ENCODE measurements at places on chromosomes 3 and 15.

DNA sequence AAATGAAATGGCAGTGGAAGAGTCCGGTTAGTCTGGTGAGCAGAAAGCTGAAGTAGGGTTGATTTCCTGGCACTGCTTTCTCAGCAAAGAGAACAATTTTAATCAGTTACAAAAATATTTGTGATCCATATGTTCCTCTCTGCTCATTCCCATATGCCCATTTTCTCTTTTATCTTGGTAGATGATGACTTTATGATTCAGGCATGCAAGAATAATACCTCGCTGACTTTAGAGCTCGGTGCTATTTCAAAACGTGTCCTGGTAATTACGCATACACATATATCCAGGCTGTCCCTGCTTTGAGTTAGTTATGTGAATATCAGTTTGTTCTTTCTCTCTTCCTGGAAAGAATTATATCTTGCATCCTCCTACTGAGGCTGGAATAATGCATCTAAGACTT is 38.5 kb downstream of the ARPP21 start:
- DNase-seq: no peak

DNA sequence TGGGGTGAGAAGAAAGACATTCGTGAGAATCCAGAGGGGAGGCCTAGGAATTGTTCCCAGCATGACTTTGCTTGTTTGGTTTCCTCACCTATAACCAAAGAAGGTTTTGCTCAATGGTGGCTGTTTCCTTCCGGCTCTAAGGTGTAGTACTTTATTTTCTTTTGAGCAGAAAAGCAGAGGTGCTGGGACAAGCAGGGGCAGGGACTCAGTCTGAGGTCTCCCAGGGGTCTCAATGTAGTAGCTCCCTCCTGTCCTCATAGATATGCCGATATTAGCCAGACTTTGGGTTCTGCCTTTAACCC is 41.6 kb downstream of the ZBTB38 start:
- no peak for DNase-seq

- peak; percentile 61 for DNase-seq
These were observed 27.7 kb downstream of the TRAK1 start for GRCh38 chr3:42118762-42119361.

DNA sequence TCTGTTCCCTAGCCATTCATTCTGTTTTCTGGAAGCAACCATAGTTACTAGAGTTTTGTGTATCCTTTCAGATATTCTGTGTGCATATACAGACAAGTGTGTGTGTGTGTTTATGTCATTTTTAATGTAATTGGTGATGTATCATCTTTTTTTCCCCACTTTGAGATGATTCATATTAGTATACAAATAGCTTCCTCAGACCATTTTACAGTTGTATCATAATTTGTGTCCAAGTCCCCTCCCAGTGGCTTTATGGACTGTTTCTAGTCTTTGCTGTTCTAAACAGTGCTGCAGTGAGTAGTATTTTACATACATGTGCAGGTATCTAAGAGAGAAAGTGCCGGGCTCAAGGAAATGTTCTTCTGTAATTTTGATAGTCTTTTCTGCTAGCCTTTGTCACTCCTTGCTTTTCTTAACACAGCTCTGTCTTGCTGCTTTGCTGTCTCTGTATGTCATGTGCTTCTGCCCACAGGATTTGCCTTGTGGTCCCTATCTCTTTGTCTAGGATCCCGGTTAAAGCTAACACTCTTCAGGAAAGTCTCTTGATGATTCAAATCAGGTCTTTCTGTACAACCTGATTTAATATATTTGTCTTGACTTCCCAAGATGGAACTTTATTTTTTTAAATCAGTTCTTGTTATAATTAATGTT is 31.5 kb upstream of the FBXL22 start:
- DNase-seq: no peak

DNA sequence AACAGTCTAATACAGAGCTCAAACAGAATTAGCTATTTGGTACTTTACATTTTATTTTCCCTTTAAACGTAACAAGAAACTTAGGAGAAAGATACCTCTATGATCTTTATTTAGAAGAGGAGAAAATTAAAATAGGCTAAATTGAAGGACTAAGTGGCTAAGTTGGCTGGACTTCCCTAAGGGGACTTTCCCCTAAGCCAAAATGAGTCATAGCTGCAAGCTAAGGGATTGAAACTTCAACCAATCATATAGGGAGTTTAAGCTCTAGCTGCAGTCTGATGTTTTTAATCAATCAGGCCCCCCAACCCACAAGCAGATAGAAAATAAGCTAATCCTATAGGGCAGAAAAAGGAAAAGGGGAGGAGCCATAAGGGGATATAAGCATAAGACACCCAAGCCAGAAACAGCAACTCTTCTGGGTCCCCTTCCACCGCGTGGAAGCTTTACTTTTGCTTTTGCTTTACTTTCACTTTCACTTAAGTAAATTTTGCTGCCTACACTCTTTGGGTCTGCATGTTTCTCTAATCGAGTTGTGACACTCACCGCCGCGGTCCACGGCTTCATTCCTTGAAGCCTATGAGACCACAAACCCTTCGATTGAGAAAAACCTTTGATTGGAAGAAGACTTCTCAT is 1108.5 kb upstream of the EPHA6 start:
- DNase-seq: no peak

DNA sequence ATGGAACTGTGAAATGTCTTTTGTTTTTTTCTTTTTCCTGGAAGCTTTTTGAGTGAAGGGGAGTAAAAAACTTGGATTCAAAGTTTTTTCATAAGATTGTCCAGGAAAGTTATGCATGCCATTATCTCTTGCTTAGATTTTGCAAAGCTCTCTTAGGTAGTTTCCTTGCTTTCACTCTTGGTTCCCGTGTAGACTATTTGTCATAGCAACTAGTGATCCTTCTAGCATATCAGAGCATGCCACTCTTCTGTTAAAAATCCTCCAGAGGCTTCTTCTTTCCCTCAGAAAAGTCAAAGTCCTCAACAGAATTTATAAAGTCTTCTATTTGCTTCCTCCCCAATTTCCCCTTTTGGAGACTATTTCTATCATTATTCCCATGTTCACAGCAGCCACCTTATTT is 21.1 kb downstream of the GTF2E1 start:
- no peak for DNase-seq

DNA sequence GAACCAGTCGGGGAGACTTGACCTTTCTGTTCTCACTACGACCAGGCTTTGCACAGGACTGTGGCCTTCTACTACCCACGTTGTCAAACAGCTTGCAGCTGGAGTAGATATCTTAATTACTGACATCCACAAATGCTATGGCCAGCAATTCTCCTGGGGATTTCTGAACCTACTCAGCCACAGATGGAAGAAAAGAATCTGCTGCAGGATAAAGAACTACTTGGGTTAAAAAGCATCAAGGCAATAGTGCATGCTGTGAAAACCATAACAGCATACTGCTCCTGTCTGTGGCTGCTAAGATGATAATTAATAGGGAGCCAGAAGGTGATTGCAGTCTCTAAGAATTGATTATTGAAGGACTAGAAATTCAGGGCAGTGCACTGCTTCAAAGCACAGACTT is 859.2 kb upstream of the SEMA6D start:
- DNase-seq: peak; percentile 46

DNA sequence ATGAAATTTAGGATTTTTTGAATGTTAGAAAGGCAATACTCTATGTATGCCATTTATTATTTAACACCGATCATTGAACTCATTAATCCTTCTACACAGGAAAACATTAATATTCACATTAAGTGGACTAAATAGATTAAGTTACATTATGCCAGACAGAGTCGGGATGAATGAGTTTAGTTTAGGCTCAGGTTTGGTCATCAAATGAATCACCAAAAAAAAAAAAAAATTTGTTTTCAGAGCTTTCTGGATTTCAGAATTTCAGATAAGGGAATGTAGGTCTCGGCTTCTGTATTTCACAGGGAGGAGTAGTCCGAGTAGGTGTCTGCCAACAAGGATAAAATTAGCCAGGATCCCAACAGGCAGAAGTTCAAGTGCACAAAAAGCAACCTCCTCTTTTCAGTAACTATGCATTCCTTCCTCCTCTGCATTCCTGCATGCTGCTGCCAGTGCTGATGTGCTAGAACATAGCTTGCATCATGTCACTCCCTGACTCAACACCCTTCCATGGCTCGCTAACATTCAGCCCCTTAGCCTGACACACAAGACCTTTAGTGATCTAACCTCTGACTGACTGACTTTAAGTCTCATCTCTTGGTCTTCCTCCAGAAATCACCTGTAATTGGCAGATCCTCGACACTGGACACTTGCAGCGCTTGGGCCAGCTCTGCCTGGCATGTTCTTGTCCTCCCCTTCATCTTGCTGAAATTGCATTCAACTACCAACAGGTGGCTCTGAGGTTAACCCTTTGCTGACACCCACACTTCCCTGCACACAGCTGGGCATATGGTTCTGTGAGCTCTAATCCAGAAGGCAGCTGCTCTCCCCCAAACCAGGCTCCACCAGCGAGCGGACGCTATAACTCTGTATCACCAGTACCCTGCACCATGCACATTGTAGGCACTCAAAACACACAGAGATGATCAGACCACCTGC is 145.4 kb upstream of the PROK2 start:
- DNase-seq: no peak

DNA sequence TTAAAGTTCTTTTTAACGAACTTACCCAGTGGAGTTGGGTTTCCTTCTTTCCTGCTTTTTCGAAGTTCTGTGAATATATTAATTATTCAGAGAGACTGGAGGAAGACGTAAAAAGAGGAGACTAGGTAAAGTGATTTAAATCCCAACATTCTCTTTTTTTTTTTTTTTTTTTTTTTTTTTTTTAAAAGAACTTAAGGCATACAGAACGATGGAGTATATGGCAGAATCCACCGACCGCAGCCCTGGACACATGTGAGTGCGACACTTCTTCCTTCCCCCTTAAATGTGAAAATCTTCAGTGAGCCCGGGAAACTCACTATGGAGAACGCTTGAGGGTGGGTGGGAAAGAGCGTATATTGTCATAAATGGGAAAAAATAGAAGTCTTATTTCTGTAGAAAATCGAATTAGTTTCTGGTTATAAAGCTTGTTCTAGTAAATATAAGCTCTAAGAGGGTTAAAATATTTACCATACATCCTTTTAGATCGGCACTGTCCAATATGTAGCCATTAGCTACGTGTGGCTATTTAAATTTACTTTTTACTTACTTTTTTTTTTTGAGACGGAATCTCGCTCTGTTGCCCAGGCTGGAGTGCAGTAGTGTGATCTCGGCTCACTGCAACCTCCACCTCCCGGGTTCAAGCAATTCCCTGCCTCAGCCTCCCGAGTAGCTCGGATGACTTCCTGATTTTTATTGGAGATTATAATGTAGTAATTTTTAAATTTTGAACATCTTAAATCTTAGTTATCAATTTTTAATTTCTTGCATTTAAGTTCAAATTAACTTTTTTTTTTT is 892 bp downstream of the NMD3 start:
- peak; percentile 56 for DNase-seq

GRCh38 chr3:197877902-197878301 is 72.1 kb upstream of the RPL35A start:
- DNase-seq: no peak

- no peak for DNase-seq
These were observed 12.8 kb upstream of the ARRDC4 start for GRCh38 chr15:97947465-97948260.

- DNase-seq: no peak
These were observed 37.5 kb upstream of the MFGE8 start for GRCh38 chr15:88950600-88951160.

GRCh38 chr3:65425880-65426279 is 612.8 kb downstream of the MAGI1 start:
- no peak for DNase-seq

DNA sequence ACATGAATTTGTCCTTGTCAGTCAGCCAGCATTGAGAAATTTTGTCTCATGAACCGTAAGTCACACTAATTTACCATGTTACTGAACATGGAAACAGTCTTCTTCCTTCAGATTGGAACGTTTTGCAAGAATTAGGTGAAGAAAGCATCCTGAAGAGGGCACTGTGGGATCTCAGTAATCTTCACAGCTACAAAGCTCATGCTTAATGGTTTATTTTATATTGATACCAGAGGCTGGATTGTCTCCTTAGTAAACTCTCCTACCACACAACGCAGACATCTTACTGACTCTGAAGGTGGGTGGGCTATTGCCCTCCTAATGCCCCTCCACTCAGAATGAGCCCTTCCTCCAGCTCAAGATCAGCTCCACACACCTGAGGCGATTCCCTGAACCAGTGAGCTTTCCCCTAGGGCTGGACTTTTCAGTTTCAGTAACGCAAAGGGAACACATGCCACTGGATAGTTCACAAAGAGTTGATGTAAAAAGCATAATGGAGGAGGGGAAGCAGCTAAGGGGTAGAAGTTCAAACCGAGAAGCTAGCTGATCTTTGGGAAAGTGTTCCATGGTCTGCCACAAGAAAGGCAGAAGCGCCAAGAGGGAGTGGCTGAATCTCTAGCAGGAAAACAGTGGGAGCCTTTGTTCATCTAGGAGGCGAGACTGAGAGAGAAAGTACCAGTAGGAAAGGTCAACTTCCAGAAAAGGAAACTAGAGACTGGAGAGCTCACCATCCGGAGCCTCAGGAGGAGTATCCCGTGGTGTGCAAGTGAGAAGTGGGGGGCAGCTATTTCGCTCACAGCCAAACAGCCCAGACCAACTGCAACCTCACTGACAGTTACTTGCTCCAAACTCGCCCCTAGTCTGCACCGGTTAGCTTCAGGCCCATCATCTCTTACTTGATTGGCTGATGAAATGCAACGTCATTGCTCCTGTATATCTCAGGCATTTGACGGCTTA is at the start of gene SLC9C1:
SLC9C1 (minus strand) TSS at position 849 of the 954 bp plus-strand sequence. CDS start 7,425 bp downstream, outside the sequence.
- DNase-seq: peak; percentile 90

DNA sequence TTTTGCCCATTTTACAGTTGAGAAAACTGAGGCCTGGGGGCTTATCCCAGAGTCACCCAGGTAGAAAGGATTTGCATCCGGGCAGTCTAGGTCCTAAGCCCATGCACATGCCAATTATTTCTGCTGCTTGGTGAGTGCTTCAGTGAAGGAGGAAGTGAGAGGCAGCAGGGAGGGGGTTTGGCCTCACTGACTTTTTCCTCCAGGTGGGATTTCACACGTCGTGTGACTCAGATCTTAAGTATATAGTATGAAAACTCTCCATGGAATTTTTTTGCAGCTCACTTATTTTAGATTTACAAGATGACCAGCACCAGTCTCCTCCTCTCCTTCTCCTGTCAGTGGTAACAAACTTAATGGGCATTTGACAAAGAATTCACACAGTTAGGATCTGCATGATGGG is 4.6 kb downstream of the ITGA11 start:
- no peak for DNase-seq

- DNase-seq: no peak
These were observed 3.2 kb upstream of the RARRES1 start for GRCh38 chr3:158735296-158736033.

DNA sequence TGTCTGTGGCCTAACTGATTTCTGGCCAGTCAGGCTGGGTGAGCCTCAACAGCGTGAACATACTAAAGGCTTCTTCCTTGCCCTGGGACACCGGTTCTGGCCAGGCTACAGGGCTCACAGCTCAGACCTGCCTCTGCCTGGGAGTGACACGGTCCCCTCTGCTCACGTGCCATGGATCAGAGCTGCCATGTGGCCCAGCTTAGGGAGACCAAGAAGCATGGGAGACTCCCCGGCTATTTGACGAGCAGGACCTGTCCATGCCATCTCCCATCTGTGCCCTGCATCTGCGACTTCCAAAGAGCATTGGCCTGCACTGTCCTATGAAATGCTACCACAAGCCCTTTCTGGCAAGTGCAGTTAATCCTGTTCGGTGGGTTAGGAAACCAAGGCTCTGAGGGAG is 57.4 kb downstream of the APBA2 start:
- DNase-seq: no peak
